ENCODE measurements at places on chromosomes 7 and 10.

- DNase-seq = no peak
Measured at GRCh38 chr7:52569151-52569550, 466.3 kb upstream of the POM121L12 start.

- DNase-seq = no peak
Measured at GRCh38 chr10:366186-366585, 230.9 kb downstream of the ZMYND11 start.

DNA sequence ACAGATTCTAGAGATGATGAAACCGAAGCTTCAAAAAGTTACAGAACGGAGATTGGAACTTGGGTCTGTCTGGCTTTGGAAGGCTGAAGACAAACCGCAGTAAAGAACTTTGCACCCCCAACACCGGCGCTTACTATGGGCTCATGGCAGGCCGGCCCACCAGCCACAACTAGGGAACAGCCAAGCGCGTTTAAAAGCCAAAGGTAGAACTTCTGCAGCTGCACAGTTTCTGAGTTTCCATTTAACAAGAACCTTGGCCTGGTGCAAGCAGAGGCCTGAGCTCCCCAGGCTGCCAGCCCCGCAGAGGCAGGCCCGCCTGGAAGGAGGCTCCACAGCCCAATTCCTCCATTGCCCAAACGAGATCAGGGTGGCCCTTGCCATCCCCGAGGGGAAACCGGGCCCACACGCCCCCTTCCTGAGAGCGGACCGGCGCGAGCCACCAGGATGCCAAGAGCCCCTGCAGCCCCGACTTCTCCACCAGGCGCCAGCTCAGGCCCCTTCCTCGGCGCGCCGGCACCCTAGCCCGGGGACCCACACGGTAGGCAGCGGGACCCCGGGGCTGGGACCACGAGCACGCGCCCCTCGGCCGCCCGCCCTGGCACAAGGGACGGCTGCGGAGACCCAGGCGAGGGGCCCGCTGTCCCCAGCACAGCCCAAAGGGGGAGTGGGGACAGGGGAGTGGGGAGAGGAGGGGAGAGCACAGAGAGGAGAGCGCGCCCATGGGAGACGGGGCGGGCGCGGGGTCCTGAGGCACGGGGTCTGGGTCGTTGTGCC, 566 bp downstream of the MAD1L1 start:
- no peak for DNase-seq

- DNase-seq = no peak
Measured at GRCh38 chr7:157577061-157577460, 240.3 kb downstream of the DNAJB6 start.

DNA sequence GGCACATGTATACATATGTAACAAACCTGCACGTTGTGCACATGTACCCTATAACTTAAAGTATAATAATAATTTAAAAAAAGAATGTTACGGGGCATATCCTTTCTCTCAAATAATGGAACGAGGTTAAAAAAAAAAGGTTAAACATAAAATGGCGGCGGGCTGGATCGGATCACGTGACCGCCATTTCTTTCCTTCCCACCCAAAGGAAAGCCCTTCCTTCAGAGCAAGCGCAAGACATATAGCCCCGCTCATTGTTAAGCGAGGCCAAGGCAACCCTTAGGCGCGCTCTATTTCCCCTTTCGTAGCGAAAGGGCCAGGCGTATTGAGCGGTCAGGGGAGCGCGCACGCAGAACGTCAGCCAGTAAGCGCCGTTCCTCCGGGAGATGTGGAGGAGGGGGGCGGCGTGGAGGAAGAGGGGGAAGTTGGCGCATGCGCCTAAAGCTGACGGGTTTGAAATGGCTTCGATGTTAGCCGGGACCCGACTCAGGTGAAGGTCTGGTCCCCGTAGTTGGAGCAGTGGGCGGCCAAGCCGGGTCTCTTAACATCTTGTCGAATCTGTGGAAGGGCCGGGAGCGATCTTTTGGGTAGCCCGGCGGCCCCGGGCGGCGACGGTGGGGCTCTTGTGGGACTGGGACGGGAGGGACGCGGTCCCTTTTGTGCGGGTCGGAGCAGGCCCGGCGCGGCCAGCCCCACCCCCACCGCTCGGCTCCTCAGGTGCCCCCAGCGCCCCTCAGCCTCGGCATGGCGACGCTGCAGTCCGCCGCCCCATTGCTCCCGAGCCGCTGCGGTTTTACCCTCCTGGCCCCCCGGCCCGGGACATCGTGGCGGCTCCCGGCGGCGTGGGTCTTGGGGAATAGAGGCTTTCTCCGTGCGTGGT, at the start of gene CCAR1:
TSS of gene CCAR1 (plus strand) at position 447 of the 880 bp plus-strand sequence. CDS start 1,266 bp downstream, outside the sequence.
- peak; percentile 98 for DNase-seq

Data from neuronal stem cell (in vitro differentiated cells).